ENCODE measurements at places on chromosomes 5 and 9. TPM values are rescaled to one million over a fixed set of nuclear protein-coding genes. Genes with fewer than 3 reads are reported as not detected.

The DOCK2 gene
- 9.3 TPM for total RNA-seq

The HRH2 gene
- 3.4 TPM for total RNA-seq

The FGF1 gene
- 4.1 TPM for total RNA-seq

The LCN9 gene
- not detected for total RNA-seq

The GAPT gene
- 2.2 TPM for total RNA-seq

DNA sequence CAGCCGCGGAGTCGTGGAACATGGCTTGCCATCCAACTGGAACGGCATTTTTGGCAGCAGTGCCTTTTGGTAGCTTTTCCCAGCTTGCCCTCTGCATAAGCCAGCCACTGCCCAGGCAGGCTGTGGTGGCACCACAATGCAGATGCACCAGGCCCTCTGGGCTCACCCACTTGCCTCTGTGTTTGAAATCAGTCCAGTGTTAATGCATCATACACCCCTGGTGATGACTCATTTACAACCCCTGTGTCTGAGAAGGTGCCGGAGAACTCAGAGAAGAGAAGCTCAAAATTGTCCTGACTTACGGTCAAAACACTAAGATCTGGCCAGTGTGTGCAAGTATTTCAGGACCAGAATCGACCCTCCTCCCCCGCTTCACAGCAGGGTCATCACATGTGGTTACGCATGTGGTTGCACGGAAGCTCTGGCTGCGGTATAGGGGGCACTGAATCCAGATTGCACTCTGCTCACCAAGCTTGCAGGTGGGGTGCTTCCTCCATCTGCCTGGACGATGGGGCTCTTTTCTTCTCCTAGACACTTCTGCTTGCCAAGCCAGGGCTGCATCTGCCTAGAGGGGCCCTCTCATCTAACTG lies 66.5 kb upstream of the SMIM15 start:
- H3K4me3 ChIP-seq: no peak overlapping the region
- no peaks in the 10 kb centered on the region for H3K27me3 ChIP-seq
- H3K27ac ChIP-seq: no peak overlapping the region
- peaks cover 3% of the 10 kb centered on the region for H3K4me1 ChIP-seq
- ATAC-seq: no peak
- no peaks in the 10 kb centered on the region for H3K36me3 ChIP-seq

- no peaks in the 10 kb centered on the region for H3K27me3 ChIP-seq
- no peaks in the 10 kb centered on the region for H3K36me3 ChIP-seq
- no peak overlapping the region for H3K4me3 ChIP-seq
Measured at GRCh38 chr9:1712861-1713450, 302.2 kb upstream of the SMARCA2 start.

DNA sequence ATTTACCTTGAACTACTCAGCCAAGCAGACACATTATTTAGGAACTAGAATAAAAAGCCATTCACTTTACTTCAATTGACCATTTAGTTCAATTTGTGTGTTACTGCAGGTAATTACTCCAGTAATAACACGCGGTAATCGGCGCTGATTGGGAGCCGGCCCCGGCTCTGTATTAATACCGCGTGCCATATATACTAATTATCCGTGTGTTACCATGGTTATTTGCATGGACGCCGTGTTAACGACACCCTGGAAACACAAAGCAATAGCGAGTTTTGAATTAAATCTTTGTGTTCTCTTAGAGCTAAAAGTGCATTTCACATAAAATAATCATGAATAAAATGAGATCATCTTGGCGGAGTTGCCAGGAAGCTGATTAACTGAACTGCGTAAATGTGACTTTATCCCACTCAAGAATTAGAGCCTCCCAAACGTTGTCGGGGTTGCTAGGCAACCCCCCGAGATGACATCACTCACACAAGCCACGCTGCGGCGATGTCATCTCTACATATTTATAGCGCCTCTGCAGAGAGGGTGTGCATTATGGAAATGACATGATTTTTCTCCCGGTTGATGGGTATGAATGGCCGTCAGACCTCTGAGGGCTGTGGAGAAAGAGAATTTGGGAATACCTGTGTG lies 41.4 kb upstream of the RNU6ATAC start:
- no peaks in the 10 kb centered on the region for H3K36me3 ChIP-seq
- H3K27ac ChIP-seq: no peak overlapping the region
- ATAC-seq: peak; percentile 71
- no peaks in the 10 kb centered on the region for H3K27me3 ChIP-seq

- no peak overlapping the region for H3K27ac ChIP-seq
- no peak overlapping the region for H3K4me3 ChIP-seq
- H3K27me3 ChIP-seq: no peaks in the 10 kb centered on the region
- ATAC-seq: no peak
- H3K4me1 ChIP-seq: no peaks in the 10 kb centered on the region
- no peaks in the 10 kb centered on the region for H3K36me3 ChIP-seq
Measured at GRCh38 chr5:82265047-82265446, 13.1 kb downstream of the RPS23 start.

GRCh38 chr9:115591584-115591984 lies 473.6 kb upstream of the TNC start:
- H3K4me3 ChIP-seq: no peak overlapping the region
- peak; percentile 91 for ATAC-seq
- H3K27me3 ChIP-seq: peaks cover 5% of the 10 kb centered on the region
- no peaks in the 10 kb centered on the region for H3K4me1 ChIP-seq
- peak overlapping the region; percentile 2 for H3K27ac ChIP-seq

DNA sequence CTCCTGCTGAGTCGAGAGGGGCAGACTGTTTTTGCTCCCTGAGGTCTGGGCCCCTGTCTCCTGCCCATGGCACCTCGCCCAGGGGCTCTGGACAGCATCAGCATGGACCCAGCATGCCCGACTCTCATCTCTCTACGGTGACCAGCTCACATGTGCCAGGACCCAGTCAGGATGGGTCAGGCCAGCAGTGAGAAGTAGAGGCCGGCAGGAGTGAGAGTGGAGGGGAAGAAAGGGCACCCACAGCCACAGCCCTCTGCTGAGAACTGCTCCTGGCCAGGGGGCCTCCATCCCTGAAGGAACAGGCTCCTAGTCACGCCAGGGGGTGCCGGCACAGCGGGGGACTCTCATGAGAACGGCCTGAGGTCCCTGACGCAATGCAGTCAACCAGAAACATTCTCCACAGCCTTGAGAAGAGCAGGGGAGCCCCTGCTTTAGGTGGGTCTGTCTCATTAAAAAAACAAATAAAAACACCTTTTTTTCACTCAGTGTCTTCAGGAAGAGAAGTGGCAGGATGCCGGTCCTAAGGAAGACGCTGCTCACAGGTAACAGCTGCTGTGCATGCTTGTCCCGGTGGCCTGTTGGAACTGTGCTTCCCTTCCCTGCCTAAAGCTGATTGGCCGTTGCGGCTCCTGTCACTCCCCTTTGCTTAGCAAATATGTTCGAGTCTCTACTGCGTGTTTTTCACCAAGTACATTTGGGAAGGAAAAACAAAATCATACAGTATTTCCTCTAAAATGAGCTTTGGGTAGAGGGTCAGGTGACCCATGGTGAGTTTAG lies 85.7 kb upstream of the FBXW11 start:
- H3K27ac ChIP-seq: no peak overlapping the region
- H3K36me3 ChIP-seq: no peaks in the 10 kb centered on the region
- ATAC-seq: no peak
- H3K4me3 ChIP-seq: no peak overlapping the region

DNA sequence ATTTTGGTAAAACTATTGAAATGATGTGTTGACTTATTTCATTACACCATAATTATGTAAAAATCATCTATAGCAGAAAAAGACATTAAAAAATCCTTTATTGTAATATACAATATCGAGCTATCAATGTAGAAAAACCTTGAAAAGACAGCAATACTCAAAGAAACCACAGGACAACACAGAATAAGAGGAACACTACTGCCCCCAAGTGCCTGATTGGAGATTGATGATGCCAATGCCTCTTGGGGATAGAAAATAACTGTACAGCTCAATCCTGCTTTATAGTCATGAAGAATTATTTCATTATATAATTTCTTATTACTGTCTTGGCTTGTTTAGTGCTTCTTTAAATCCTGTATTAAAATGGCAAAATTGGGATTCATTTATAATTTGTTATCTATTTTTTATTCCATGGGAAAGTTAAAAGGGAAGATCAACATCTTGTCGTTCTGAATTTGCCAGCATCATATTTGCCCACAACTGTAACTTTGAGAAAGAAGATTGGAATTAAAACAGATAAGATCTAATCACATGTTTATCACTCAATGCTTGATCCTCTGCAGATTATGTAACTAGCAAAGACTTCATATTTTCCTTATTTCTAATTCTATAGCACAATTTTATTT lies 337.5 kb downstream of the CDH9 start:
- H3K36me3 ChIP-seq: no peaks in the 10 kb centered on the region
- no peak for ATAC-seq
- no peak overlapping the region for H3K27ac ChIP-seq
- H3K27me3 ChIP-seq: no peaks in the 10 kb centered on the region
- H3K4me1 ChIP-seq: no peaks in the 10 kb centered on the region
- no peak overlapping the region for H3K4me3 ChIP-seq

- ATAC-seq: peak; percentile 92
- peaks cover 6% of the 10 kb centered on the region for H3K4me1 ChIP-seq
- no peaks in the 10 kb centered on the region for H3K27me3 ChIP-seq
- H3K4me3 ChIP-seq: no peak overlapping the region
- H3K27ac ChIP-seq: no peak overlapping the region
- H3K36me3 ChIP-seq: no peaks in the 10 kb centered on the region
Measured at GRCh38 chr5:82356808-82357671, 78.9 kb upstream of the RPS23 start.

GRCh38 chr5:123997064-123997461 lies 485.1 kb downstream of the CSNK1G3 start:
- H3K4me1 ChIP-seq: no peaks in the 10 kb centered on the region
- no peak overlapping the region for H3K27ac ChIP-seq
- no peak for ATAC-seq

GRCh38 chr5:122019919-122020590 lies 58.0 kb downstream of the LOX start:
- H3K27me3 ChIP-seq: no peaks in the 10 kb centered on the region
- no peak for ATAC-seq
- no peaks in the 10 kb centered on the region for H3K4me1 ChIP-seq
- H3K36me3 ChIP-seq: peaks cover 43% of the 10 kb centered on the region

- H3K27me3 ChIP-seq: no peaks in the 10 kb centered on the region
- no peak for ATAC-seq
- H3K4me3 ChIP-seq: no peak overlapping the region
- H3K27ac ChIP-seq: no peak overlapping the region
- H3K36me3 ChIP-seq: no peaks in the 10 kb centered on the region
Measured at GRCh38 chr5:31706186-31706585, 67.3 kb downstream of the PDZD2 start.

Data from gastroesophageal sphincter (tissue), 4 donors.